HS-5 (cell line): ENCODE measurements at places on chromosomes 5 and 9.

GRCh38 chr5:94094793-94095441, 353.5 kb upstream of the POU5F2 start:
- no peak for DNase-seq

- DNase-seq: no peak
These were observed 4.1 kb downstream of the ALDH1A1 start for GRCh38 chr9:72948575-72949243.

DNA sequence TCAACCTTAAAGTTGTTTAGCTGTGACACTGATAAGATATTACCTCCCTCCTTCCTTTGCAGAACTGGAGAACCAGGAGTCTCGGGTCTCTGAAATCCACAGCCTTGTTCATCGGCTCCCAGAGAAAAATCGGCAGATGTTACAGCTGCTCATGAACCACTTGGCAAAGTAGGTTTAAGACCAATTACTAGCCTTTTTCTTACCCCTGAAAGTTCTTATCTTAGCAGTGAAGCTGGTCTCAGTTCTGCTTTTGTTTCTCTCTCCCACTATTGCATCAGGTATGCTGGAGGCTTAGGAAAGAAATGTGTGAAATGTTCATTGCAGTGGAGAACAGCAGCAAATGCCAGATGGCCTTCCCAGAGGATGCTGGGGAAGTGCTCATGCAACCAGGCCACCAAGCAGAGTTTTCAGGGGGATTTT, 287.4 kb downstream of the ARHGAP26 start:
- no peak for DNase-seq

DNA sequence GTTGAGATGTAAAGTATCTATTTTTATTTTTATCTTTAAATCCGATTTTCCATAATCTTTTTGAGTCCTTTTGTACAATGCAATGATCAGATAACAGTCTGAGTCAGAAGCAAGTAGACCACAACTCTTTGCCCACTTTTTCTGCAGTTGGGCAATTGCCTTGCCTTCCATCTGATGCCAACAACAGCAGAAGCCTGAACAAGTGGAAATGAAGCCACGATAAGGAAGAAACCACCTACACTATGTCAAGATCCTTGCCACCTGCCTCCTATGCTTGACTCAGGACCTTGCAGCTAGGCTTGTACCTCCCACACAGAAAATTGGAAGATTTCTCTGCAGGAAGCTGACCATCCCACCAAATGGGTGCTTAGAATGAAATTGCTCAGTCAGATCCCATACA, 78.6 kb downstream of the ANXA1 start:
- DNase-seq: no peak

- DNase-seq: no peak
These were observed 127.5 kb upstream of the CCNG1 start for GRCh38 chr5:163309914-163310313.

- DNase-seq: no peak
These were observed 76.8 kb downstream of the STK10 start for GRCh38 chr5:172110921-172111851.

GRCh38 chr5:62771341-62771740, 192.7 kb downstream of the LRRC70 start:
- no peak for DNase-seq

DNA sequence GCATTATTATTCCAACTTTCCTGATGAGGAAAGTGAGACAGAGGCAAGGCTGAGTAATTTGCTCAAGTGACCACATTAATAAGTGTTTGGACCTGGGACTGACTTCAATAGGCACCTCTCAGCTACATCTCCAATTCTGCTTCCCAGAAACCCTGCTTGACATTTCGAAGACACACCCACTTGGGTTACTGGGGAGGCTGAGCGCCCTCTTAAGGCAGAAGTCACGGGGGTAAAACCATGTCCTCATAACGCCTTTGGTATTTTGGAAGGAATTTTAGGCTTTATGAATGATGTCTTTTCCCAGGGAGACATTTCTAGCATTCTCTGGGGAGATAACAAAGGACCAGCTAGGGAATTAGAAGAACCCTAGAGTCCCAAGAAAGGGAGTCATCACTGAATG, 53.3 kb downstream of the TRPC7 start:
- DNase-seq: no peak

- no peak for DNase-seq
These were observed 290.5 kb downstream of the DOCK8 start for GRCh38 chr9:504921-505740.

DNA sequence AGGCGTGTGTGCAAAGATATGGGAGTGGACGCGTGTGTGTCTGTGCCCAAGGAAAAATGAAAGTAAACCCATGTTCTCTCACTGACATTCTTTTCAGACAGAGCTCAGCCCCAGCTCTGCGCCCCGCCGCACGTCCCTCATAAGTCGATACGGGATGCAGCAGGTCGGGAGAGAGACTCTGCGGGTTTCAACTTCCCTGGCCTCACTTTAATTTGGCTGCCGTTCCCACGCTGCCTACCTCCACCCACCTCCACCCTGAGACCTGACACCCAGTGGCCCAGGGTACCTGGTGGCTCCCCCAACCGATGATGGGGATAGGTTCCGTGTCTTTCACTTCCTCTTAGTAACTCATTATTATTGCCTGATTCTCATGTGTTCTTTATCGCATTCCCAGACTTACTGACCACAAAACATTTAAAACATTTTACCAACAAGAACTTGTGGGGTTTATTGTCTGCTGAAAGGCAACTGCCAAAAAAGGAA, 19.4 kb downstream of the LHX2 start:
- DNase-seq: no peak
